ENCODE measurements at places on chromosomes 1 and 21. TPM values are rescaled to one million over a fixed set of nuclear protein-coding genes. Genes with fewer than 3 reads are reported as not detected.

- H3K27me3 ChIP-seq = peaks cover 32% of the 10 kb centered on the region
- peaks cover 50% of the 10 kb centered on the region for H3K4me1 ChIP-seq
- no peak overlapping the region for H3K27ac ChIP-seq
Measured at GRCh38 chr21:43274022-43274945, 105.5 kb downstream of the CRYAA start.

DNA sequence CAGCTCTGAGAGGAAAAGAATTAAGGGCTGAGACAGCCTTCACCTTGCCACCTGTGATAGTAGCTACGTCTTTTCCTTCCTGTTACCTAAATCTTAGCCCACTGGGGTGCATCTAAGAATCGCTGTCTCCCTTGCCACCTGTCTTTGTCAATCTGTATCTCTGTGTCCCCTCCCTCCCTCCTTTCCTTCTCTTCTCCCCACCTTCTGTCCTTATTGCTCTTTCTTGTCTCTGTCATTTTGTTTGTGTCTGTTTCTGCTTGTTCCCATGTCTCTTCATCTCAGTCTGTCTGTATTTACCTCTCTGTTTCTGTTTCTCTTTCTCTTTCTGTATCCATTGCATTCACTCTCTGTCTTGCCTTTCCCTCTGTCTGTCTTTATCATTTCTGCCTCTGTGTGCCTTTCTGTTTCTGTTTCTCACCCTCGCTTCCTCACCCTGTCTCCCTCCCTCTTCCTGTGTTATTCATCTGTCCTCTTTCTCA is 30.2 kb downstream of the SLC22A15 start:
- DNase-seq = no peak
- H3K27me3 ChIP-seq = no peaks in the 10 kb centered on the region
- no peak overlapping the region for H3K27ac ChIP-seq

DNA sequence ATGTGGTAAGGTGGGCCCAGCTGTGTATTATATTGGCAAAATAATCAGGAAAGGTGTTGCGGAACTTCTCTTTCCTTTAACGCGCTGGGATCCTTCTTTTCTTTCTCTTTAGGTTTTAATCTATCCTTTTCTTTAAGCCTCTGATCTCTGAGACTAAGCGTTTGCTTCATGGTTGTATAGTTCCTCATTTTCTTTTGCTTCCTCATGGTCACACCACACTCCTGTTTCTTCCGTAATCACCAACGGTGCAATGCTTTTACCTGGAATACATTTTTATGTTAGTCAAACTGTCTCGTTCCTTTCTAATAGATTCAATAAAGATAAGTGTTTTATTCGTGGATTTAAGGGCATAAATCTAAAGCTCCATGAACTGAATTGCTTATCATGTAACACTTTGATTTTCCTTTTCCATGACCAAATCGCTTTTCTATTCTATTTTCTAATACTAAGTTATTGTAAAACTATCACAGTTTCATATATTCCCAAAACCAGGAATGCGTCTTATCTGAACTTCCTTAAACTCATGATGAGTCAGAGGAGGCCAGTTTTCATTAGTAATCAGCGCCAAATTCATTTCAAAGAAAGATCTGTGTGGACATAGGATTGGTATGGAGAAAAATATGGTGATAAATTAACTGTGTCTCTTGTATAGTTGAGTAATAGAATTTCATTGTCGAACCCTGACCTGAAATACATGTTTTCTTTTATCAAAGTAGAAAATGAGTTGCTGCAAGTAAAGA is 12.2 kb downstream of the SDCCAG8 start:
- no peak for DNase-seq
- no peak overlapping the region for H3K27ac ChIP-seq
- no peak overlapping the region for H3K4me3 ChIP-seq
- H3K4me1 ChIP-seq = peaks cover 3% of the 10 kb centered on the region
- no peaks in the 10 kb centered on the region for H3K27me3 ChIP-seq

- H3K4me1 ChIP-seq = no peaks in the 10 kb centered on the region
- no peak for DNase-seq
- no peaks in the 10 kb centered on the region for H3K36me3 ChIP-seq
Measured at GRCh38 chr1:22368125-22368524, 83.5 kb upstream of the ZBTB40 start.

DNA sequence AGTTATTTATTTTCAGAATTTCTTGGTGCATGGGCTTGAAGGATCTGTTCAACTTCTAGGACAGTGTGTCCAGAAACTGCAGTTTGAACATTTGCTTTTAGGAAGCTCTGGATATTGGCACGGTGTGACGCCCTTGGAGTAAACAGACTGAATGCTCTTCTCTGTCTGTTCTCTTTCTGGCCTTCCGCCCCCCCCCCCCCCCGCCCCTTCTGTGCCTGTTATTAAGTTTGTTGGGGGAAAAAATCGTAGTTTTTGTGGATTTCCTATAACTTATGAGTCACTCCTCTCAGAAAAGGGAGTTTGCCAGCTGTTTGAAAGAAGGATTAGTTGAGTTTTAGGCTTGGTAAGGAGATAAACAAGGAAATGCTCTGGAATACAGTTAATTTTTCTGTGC is 1.2 kb downstream of the KCTD3 start:
- peak overlapping the region; percentile 99 for H3K27ac ChIP-seq
- no peaks in the 10 kb centered on the region for H3K36me3 ChIP-seq
- peak overlapping the region; percentile 90 for H3K4me3 ChIP-seq

GRCh38 chr1:156765666-156766065 is 1.7 kb upstream of the PRCC start:
- no peak overlapping the region for H3K4me3 ChIP-seq
- peaks cover 2% of the 10 kb centered on the region for H3K36me3 ChIP-seq
- no peak for DNase-seq
- H3K4me1 ChIP-seq = peaks cover 23% of the 10 kb centered on the region
- H3K27me3 ChIP-seq = no peaks in the 10 kb centered on the region

- peak; percentile 33 for DNase-seq
- H3K4me3 ChIP-seq = peak overlapping the region; percentile 37
- H3K27me3 ChIP-seq = no peaks in the 10 kb centered on the region
Measured at GRCh38 chr1:246698466-246699094, 25.6 kb upstream of the SCCPDH start.

DNA sequence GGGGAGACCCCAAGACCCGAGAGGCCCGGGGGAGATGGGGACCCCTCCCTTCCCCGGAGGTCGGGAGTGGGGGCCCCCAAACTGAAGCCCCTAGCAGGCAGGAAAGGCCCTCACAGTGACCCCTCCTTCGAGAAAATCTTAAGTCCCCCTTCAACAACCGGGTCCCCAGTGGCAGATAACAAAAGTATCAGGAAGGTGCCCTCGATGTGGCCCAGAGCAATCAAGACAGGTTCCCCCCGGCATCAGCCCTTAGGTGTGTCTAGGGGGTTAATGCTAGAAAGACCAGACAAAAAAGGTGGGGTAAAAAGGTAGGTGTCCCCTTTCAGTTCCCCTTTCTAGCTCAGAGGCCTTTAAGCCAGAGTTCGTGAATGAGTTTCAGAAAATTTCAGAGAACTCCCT is 282 bp upstream of the ECE1 start:
- no peaks in the 10 kb centered on the region for H3K36me3 ChIP-seq
- no peak for DNase-seq
- peaks cover 14% of the 10 kb centered on the region for H3K27me3 ChIP-seq
- H3K4me3 ChIP-seq = peak overlapping the region; percentile 45

DNA sequence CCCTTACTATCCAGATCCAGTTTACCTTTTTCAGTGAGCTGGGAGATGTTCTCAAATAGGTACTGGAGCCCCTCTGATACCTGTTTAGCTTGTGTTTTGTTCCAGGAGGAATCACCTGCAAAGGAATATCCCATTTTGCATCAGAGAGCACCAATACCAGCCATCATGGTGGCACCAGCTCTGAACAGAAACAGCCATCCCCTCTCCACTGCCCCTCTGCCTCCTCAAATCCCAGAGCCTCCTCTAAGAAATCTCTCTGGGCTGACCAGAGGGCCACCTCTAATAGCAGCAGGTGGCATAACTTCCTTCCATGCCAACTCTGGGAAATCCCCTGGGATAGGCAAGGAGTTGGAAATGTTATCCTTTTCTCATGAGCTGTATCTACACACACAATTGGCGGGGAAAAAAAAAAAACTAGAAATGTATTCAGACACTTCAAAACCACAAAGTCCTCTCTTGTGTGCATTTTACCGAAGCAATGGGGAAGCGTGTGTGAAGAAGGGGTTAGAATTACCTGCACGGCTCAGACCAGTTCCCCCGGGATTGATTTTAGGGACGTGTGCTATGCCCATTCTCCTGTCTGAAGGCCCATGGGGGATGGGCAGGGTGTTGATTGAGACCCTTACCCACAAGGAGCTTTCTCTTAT is 2.4 kb downstream of the PGLYRP4 start:
- no peaks in the 10 kb centered on the region for H3K36me3 ChIP-seq
- H3K27ac ChIP-seq = no peak overlapping the region
- H3K4me1 ChIP-seq = no peaks in the 10 kb centered on the region
- H3K4me3 ChIP-seq = no peak overlapping the region

DNA sequence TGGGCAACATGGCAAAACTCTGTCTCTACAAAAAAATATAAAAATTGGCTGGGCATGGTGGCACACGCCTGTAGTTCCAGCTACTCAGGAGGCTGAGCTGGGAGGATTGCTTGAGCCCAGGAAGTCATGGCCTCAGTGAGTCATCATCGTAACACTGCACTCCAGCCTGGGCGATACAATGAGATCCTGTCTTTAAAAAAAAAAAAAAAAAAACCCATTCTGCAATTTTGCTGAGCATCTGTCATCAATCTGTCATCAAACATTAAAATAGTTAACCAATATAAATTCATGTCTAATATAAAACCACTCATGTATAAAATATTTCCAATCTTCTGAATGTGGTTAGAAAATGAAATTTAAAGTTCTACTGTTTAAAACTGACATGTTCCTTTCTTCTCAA is 56.9 kb downstream of the LPAR3 start:
- no peak for DNase-seq
- no peaks in the 10 kb centered on the region for H3K4me1 ChIP-seq
- H3K27ac ChIP-seq = no peak overlapping the region
- no peaks in the 10 kb centered on the region for H3K27me3 ChIP-seq

DNA sequence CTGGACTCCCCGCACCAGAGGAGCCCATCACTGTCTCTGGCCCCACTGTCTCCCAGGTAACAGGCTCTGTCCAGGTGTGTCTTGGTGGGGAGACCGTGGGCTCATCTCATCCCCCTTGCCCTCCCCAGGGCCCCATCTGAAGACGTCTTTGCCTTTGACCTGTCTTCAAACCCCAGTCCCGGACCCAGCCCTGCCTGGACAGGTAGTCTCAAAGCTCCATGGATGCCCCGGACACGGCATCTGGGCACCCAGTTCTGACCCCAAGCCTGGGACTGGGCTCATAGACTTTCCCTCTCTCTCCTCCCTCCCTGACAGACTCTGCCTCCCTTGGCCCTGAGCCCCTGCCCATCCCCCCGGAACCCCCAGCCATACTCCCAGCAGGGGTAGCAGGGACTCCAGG is 6.3 kb upstream of the CATSPER4 start:
- no peak overlapping the region for H3K4me3 ChIP-seq
- H3K4me1 ChIP-seq = peaks cover 5% of the 10 kb centered on the region
- no peaks in the 10 kb centered on the region for H3K27me3 ChIP-seq
- DNase-seq = no peak

DNA sequence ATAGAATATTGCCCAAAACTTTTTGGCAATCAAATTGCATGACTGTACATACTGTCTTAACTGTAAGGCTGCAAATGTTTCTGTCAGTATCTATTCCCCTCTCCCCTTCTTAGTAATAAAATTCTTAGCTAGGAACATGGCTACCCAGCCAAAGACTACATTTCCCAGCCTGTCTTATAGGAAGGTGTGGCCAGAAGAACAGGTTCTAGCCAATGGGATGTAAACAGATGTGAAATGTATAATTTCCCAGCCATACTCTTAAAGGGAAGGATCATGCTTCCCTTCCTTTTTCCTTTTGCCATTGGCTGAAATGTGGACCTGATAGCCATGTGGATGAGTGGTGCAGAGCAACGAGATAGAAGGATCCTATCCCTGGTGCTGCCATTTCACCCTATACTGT is 7.0 kb upstream of the HIVEP3 start:
- H3K27ac ChIP-seq = no peak overlapping the region
- no peaks in the 10 kb centered on the region for H3K4me1 ChIP-seq
- H3K36me3 ChIP-seq = no peaks in the 10 kb centered on the region
- DNase-seq = peak; percentile 10
- H3K27me3 ChIP-seq = no peaks in the 10 kb centered on the region
- no peak overlapping the region for H3K4me3 ChIP-seq

DNA sequence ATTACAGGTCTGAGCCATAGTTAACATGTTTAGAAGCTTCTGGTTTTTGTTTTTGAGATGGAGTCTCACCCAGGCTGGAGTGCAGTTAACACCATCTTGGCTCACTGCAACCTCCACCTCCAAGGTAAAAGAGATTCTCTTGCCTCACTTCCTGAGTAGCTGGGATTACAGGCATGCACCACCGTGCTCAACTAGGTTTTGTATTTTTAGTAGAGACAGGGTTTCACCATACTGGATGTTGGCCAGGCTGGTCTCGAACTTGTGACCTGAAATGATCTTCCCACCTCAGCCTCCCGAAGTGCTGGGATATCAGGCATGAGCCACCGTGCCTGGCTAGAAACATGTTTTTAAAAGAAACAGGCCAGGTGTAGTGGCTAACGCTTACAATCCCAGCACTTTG is 10.5 kb downstream of the NDUFS5 start:
- no peaks in the 10 kb centered on the region for H3K27me3 ChIP-seq
- H3K4me1 ChIP-seq = no peaks in the 10 kb centered on the region
- no peak for DNase-seq

DNA sequence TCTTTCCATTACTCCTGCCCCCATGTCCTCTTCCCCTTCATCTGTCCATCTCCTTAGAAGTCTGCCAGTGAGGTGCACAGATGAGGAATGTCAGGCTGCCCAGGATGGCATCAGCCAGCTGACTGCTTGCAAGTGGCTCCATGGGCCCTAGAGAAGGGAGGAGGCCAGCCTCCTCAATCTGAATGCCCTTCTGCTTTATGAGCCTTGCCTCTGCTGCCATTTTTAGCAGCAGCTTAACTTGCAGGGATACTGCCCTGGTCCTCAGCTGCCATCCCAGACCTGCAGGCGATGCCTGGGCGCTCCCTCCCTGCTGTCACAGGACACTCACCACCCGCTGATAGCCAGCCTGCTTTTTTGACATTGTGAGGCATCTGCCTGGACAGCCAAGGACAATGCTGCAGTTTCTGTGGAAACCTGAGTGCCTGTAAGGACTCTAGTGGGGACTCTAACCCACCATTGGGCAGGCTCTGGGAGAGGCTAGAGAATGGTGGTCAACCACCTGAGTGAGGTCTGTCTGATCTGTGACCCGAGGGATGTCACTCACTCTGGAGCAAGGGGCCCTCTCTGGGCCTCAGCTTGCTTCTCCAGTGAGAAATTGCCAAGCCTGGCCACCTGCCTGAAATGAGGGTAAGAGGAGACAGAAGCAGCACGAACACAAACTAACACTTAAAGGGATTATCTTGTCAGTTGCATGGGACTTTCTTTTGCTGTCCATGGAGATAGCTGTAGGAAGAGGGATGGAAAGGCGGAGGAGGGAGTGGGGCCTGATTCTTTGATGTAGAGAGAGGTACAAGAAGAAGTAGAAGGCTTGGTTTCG is 185.0 kb downstream of the MIS18A start:
- H3K27ac ChIP-seq = peak overlapping the region; percentile 35
- peak; percentile 48 for DNase-seq
- peaks cover 24% of the 10 kb centered on the region for H3K4me1 ChIP-seq

Gene S100A7A
- not detected for total RNA-seq

Gene NPHP4
- total RNA-seq = 1.9 TPM

Gene MAP3K21
- 0.18 TPM for total RNA-seq

Gene CHI3L1
- 0.13 TPM for total RNA-seq

Gene KISS1
- total RNA-seq = 5.6 TPM

Gene SAMD11
- total RNA-seq = 8.1 TPM

Gene FAM163A
- 0.31 TPM for total RNA-seq

Gene SV2A
- total RNA-seq = 2.7 TPM

Gene SYT6
- total RNA-seq = 0.40 TPM

Measured in muscle of leg (tissue), 16 donors.